T-helper 17 cell (primary cell): ENCODE measurements at places on chromosomes 7 and 10. TPM values are rescaled to one million over a fixed set of nuclear protein-coding genes. Genes with fewer than 3 reads are reported as not detected.

- DNase-seq, result no peak
Observed at GRCh38 chr7:38428041-38428440, 154.6 kb upstream of the TARP start.

DNA sequence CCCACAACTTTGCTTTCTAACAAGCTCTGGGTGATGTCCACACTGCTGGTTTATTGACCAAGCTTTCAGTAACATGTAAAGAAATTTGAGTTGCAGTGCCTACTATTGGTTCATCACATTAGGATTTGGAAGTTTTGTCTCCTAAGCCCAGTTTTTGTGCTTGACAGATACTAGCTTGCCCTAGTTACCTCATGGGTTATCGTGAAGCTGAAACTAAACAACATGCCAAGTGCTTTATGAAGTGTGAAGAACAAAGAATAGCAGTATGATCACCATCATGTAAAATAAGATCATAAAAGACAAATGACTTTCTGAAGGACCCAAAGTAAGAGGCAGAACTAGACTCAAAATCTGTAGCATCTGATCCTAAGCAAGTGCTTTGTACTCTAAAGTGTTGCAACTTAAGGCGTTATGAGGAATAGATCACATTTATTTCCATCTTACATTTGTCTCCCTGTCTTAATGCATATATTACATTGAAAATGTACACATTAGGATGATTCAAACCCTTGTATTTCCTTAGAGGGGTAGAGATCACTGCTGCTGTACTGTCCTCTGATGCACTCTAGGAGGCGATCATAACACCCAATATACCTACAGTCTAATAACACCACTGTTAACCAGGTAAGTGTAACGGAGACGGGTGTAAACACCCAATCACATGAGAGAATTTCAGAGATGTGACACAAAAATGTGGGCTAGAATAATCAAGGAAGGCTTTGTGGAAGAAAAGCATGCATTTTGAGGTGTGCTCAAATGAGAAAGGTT lies 71.3 kb downstream of the NRCAM start:
- DNase-seq, result no peak

DNA sequence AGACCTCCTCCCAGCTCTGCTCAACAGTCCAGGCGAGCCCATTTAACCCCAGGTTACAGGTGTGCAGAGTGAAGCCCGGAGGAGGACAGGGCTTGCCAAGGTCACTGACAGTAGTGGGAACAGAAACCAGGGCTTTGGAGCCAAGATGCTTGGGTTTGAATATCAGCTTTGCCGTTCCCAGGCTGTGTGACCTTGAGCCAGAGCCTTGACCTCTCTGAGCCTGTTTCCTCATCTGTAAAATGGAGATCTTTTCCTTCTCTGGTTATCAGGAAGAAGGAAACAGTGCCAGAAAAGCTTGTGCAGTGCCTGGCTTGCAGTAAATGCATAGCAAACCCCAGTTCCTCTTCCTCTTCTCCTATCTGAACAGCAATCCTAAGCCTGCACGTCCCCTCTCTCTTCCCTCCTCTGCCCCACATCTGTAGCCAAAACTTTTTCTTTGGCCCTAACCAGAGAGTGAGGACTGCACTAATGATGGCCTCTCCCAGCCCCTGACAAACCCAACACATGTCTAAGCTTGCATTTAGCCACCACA lies 21.4 kb upstream of the MLXIPL start:
- DNase-seq, result no peak

GRCh38 chr7:35258125-35258867 lies 4.4 kb upstream of the TBX20 start:
- no peak for DNase-seq

- DNase-seq, result no peak
Observed at GRCh38 chr10:18414061-18414460, 237.3 kb downstream of the NSUN6 start.

DNA sequence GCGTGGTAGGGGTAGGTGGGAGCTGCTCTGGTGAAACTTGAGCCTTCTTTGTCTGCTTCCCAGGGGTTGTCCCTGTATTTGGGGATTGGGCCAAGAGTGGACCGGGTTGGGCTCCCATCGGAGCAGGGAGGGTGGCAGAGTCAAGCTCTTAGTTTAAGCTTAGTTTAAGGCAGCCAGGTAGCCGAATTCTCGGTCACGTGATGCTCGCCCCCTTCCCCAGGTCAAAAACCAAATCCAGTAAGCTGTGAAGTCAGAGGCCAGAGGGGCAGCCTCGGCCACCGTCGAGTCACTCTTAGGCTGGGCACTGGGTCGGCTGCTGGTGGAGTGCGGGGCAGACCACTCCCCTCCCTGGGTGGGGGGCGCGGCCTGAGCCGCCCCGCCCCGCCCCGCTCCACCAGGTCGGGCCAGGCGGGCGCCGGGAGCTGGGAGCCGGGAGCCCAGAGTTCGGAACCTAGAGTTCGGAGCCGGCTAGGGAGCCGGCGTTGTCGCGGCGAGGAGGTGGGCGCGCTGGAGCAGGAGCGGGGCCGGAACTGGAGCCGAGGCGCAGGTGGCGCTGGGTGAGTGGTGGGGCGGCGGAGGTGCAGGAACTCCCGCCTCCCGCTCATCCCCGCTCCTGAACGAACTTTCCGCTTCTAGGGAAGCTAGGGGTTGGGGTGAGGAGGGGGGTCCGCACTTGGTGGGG lies 2.8 kb upstream of the LZTS2 start:
- peak; percentile 53 for DNase-seq

DNA sequence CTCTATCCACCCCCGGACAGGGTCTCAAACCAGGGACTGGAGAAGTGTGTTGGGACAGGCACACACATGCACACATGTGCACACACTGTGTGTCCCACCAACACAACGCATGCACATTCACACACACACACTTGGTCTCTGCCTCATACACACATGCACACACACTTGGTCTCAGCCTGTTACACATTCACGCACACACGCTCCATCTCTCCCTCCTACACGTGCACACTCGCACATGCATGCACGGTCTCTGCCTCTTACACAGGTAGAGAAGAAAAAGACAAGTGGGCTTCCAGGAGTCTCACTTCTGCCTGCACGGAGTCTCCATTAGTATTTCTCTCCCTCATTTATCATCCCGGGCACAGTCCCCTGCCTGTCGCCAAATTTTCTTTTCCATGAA lies 171.2 kb downstream of the EBF3 start:
- no peak for DNase-seq

- DNase-seq, result no peak
Observed at GRCh38 chr10:61822781-61823230, 78.7 kb upstream of the ARID5B start.

DNA sequence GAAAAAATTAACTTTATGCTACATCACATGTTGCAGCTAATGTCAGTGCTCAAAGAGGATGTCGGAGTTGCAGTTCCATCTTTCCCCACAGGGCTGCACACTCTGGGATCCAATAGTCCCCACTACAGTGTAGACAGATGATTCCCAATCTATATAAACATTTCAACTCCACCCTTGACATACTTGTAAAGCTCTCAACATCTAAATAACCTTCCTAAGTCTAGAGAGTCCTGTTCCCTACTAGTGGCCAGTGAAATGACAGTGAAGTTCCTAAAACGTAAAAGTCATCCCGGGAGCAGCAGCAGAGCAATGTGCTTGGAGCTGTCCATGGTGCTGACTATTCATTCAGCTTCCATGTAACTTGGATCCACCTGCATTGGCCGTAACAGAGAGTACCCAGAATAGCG lies 145.1 kb downstream of the GRM8 start:
- DNase-seq, result no peak

GRCh38 chr7:3007696-3008095 lies 36.0 kb downstream of the CARD11 start:
- no peak for DNase-seq

DNA sequence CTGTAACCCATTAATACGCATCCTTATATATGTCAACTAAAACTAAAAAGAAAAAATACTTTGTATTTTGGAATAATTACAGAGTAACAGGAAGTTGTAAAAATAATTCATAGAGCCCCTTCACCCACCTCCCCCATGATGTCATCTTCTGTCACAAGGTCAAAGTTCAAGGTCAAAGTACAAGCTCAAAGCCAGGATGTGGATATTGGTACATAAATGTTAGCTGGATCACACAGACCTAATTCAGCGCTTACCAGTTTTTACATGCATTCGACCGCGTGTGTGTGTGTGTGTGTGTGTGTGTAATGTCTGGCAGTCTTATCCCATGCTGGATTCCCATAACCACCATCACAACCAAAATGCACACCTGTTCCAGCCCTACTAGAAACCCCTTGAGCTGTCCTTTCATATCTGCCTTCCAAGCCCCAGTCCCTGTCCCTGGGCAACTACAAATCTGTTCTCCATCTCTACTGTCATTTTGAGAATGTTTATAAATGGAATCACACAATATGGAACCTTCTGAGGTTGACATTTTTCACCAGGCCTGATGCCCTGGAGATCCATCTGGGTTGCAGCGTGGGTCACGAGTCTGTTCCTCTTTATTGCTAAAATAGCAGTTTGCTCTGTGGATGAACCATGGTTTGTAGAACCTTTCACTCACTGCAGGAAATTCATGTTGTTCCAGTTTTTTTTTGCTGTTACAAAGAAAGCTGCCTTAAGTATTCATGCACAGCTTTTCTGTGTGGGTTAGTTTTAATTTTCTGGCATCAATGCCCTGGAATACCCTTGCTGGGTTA lies 153.6 kb upstream of the PITRM1 start:
- no peak for DNase-seq

DNA sequence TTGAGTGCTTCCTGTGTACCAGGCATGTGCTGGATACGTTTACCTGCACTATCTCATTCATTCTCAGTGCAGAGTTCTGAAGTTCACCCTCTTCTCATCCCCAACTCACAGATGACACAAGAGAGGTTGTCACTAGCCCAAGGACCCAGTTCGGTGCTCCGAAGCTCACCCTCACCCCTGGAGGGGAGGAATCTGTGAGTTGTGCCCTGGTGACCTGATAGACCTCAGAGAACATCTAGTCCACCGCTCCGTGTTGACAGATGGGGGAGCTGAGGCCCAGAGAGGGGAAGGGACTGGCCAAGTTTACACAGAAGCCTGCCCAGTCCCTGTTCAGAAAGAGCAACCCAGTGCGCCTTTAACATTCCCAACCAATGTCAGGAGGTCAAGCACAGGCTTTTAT lies 44.8 kb upstream of the EMX2 start:
- DNase-seq, result no peak

DNA sequence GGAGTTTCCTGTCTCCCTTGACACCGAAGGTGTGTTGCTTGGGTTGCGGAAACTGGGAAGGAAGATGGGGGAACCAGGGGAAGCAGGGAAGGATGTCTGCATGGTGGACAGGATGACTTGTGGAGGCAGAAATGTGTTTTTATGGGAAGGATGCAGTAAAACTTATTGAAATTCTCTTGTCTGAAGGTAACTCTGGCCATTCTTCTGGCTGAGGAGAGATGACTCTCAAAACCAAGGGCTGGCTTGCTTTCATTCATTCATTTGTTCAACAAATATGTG lies 1.5 kb downstream of the UBTD1 start:
- no peak for DNase-seq

DNA sequence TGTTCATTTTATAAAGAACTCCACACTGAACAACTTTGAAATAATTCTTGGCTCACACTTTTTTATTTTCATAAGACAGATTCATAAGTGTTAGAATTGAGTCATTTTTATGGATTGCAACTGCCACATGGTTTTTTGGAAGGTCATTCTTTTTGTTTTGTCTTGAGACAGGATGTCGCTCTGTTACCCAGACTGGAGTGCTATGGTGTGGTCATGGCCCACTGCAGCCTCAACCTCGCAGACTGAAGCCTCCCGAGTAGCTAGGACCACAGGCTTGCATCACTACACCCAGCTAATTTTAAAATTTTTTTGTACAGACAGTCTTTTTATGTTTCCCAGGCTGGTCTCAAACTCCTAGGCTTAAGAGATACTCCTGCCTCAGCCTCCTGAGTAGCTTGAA lies 20.3 kb downstream of the BMS1 start:
- DNase-seq, result no peak

DNA sequence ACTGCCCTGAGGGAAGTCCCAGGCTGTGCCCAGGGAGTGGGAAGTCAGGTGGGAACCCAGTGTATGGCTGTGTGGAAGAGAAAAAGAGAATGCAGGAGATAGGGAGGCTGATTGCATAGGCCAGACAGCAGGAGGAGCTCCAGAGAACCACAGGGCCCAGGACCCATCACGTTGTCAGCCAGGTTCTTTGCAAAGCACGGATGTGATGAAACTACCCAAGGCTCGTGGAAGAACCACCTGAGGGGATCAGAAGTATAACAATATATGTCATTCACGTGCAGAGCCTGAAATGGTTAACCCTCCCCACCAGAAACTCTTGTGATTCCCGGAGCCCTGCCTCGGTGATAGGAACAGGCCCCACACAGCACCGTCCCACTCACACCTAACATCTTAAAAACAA lies 83.6 kb downstream of the LARP4B start:
- no peak for DNase-seq

DNA sequence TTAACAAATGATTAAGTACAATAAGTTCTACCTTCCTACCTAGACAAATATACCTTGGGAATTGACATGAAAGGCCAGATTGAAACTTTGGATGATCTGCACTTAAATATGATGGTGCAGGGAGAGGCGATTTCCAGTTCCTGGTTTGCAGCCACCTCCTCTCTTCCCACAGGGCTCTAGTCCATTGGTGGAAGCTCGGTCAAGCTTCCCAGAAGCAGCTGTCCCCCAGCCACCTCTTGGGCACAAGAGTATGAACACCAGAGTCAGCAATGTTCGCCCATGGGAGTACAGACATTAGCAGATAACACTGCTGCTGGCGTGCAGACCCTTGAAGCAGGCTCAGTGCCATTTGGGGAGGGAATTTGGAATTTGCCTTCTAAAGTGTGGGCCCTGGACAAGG lies 1.5 kb upstream of the CPVL start:
- no peak for DNase-seq

- no peak for DNase-seq
Observed at GRCh38 chr7:15921576-15921975, 235.1 kb upstream of the MEOX2 start.

DNA sequence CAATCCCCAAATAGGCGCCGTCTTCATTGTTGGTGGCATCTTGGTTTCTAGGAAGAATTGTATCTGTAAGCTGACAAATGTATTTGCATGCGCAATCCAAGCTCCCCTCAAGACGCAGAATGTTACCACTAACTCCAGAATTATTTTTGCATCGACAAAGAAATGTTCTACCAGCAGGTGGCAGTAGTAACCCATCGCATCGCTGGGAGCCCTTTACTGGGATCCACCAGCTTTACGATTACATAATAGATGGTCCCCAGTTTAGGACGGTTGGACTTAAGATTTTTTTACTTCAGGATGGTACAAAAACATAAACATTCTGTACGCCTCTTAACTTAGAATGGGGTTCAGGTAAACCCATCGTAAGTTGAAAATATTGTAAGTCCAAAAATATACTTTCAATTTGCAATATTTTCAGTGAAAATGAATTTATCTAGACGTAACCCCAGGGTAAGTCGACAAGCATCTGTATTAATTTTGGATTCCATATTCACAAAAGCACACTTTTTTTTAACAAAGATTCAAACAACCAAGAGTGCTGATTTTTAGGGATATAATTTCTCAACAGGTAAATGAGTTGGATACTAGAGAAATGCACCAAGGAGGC lies 114.0 kb upstream of the COBL start:
- DNase-seq, result no peak

KAZALD1 gene
- not detected for total RNA-seq

SLC39A12 gene
- not detected for total RNA-seq

CCL24 gene
- not detected for total RNA-seq

SYT15 gene
- 1.1 TPM for total RNA-seq

GPR37 gene
- total RNA-seq, result not detected

CXCL12 gene
- total RNA-seq, result not detected

FASTK gene
- 67.7 TPM for total RNA-seq

ANKRD30A gene
- not detected for total RNA-seq

ADAM12 gene
- total RNA-seq, result 36.6 TPM
